T-helper 1 cell (primary cell): ENCODE measurements at places on chromosomes 11 and 22.

GRCh38 chr22:36806835-36807234, 10.0 kb downstream of the PVALB start:
- DNase-seq: no peak

DNA sequence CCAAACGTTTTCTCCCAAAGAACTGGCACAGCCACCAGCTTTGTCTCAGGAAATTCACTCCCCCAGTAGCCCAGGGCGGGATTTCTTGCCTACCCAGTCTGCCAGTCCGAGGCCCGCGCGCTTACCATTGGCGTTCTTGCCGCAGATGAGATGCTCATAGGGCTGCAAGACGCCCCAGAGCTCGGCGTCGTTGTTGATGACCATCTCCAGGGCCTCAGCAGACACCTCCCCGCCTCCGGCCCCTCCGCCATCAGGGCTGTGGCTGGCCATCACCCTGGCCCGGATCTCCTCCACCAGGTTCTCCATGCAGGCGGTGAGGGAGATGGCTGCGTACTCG, 1.3 kb downstream of the ABTB2 start:
- DNase-seq: no peak

- no peak for DNase-seq
Observed at GRCh38 chr11:60868682-60869450, 1.5 kb downstream of the ZP1 start.

DNA sequence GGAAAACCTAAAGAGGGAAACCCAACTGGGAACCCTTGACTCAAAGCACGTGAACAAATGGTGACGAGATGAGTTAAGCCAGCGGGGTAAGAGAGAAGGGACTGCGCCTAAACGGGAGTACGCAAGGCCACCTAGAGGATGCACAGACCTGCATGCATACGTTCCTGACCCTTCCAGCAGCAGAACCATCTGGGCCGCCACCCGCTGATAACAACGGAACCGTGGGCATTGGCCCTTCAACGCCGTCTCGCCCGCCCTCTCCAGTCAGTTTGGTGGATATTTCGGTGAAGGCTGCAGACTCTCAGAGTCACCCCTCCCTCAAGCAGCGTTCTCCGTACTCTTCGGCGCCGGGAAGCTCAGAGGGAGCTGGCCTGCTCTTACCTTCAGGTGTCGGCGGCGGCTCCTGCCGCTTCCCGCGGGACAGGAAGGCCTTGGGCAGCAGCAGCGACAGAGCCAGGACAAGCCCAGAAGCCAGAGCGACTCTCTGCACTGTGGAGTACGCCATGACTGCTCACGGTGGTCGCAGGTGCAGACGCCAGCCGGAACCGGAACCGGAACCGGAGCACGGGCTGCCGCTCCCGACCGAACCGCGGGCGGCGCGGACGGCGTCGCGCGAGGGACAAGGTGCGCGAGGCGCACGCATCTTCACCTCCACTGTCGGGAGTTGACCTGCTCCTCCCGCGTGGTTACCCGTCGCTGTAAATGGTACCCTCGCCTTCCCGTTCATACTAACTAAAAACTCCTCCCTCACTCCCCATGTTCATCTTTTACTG, at the start of gene RIC3:
TSS of gene RIC3 (minus strand) at position 541 of the 773 bp plus-strand sequence. CDS start at position 505, 36 bp downstream.
- no peak for DNase-seq

GRCh38 chr11:114774599-114775361, 96.5 kb downstream of the NXPE2 start:
- DNase-seq: no peak

DNA sequence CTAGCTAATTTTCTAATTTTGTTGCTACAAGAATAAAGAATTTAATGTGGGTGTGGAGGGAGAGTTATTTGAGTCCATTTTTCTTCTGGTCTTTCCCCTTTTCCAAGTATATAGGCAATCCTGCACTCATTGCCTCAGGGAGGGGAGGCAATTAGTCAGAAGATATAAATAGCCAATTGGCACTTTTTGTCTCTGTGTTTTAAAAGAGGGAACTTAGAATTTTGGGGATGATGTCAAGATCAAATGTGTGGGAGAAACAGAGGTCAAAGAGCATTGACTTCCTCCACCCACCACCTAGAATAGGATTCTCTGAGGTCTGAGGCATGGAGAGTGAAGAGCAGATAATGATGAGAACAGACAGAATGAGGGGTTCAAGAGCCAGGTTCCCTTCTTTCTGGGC, 120.3 kb upstream of the ZC3H12C start:
- DNase-seq: no peak

GRCh38 chr11:18775492-18776292, 15.9 kb downstream of the PTPN5 start:
- DNase-seq: no peak

DNA sequence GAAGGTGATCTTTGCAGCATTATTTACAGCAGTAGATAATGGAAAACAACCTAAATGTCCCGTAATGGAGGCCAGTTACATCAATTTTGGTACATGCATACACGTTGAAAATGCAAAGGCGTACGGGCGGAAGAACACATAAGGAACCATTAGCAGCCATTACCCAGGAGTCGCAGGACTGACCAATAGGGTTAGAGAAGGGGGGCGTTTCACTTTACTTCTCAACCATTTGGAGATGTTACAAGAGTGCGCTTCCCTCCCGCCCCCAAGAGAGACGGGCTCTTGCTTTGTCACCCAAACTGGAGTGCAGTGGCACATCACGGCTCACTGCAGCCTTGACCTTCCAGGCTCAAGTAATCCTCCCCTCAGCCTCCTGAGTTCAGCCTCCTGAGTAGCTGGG, 52.8 kb upstream of the SLC35C1 start:
- no peak for DNase-seq

GRCh38 chr11:128596250-128596649, 8.9 kb upstream of the ETS1 start:
- DNase-seq: no peak

DNA sequence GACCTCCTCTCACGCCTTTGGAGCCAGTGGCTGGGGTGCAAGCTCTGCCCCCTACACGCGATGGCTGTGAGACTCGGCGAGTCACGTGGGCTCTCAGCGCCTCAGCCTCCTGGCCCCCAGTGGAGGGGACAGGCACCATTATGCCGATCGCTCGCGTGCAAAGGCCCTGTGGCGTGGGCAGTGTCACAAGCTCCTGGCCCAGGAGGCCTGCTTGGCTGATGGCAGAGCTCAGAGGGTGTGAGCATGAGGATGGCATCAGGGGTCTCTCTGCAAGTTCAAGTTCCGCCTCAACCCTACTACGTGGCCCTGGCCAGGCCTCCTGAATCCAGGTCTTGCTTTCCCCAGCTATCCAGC, 90.8 kb upstream of the KCNQ1OT1 start:
- DNase-seq: no peak

- DNase-seq: no peak
Observed at GRCh38 chr22:44999687-45000086, 10.1 kb downstream of the PHF21B start.

- no peak for DNase-seq
Observed at GRCh38 chr22:44888491-44889254, 121.1 kb downstream of the PHF21B start.

DNA sequence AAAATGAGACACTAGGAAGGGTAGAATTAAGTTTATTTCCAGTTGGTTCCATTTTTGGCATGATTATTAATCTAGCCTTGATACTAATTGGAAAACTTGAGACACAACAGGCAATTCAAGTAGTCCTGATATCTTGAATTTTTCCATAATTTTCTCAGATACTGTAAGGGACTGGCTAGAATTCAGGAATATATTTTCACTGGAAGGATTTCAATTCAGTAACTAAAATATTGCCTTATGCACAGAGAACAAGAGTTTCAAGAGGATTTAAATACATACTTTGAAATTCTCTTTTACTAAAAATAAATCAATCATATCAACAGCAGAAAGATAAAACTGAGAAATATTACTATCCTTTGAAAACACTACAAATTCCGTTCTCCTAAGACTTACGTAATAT, 632.9 kb downstream of the LRRC4C start:
- no peak for DNase-seq

DNA sequence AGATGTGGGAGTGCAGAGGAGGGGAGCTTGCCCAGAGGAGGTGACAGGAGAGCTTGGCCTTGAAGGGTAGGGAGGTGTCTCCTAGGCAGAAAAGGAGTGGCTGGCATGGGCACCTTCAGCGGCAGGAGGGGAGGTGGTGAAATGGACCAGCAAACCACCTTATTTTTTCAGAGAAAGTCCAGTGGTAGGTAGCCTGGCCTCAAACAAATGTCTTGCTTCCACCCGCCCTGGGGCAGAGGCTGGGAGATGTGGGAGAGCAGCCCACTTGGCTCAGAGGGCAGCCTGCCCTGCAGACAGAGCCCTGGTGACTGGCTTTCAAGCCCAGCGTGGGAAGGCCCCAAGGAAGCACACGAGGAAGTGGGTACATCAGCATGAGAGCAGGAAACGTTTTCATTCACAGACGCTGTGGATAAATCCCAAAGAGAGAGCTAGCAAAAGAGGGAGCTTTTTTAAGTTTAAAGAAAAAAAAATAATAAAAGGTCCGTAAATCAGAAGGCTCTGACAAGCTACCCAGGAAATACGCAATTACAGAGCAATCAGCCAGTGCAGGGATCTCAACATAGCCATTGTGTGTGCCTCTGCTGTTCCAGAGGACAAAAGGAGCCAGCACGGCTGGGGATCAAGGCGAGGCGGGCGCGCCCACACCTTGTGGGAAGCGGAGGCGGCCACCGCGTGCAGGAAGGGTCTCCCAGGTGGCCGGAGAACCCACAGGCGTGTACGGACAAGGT, 238.7 kb upstream of the PLET1 start:
- DNase-seq: no peak

- no peak for DNase-seq
Observed at GRCh38 chr11:14376920-14377319, 17.9 kb upstream of the RRAS2 start.

- no peak for DNase-seq
Observed at GRCh38 chr22:29359469-29359868, 28.9 kb downstream of the AP1B1 start.

GRCh38 chr22:23908587-23909205, 14.5 kb downstream of the MIF start:
- DNase-seq: no peak

GRCh38 chr11:90803366-90803765, 580.5 kb upstream of the CHORDC1 start:
- no peak for DNase-seq

GRCh38 chr22:29152045-29152953, 53.4 kb upstream of the EMID1 start:
- no peak for DNase-seq

GRCh38 chr11:125253289-125253688, 88.7 kb downstream of the PKNOX2 start:
- DNase-seq: no peak

DNA sequence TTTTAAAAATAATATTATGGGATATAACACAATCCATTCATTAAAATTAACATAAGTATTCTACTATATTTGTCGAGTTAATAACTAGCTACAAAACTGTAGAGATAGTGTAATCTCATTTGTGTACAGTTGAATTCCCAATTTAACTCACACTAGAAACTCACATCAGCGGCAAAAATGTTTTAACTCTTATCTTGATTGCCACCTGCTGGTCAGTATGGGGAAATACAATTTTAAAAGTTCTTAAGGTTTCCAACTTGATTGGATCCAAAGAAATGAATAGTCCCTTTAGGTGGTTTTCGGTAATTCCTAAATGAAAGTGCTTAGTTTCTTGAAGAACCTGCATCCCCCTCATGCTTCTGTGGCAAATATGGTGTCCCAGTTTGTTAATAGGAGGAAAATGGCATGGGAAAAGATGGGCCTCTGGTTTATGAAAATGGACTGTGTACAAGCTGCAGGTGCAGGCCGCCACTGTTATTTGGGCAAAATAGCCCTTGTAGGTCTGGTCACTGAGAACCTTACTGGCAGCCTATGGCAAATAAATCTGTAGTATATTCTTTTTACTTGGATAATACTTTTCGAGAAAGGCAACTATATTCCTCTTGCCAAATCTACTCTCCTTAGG, 33.7 kb upstream of the SLC17A6 start:
- no peak for DNase-seq

DNA sequence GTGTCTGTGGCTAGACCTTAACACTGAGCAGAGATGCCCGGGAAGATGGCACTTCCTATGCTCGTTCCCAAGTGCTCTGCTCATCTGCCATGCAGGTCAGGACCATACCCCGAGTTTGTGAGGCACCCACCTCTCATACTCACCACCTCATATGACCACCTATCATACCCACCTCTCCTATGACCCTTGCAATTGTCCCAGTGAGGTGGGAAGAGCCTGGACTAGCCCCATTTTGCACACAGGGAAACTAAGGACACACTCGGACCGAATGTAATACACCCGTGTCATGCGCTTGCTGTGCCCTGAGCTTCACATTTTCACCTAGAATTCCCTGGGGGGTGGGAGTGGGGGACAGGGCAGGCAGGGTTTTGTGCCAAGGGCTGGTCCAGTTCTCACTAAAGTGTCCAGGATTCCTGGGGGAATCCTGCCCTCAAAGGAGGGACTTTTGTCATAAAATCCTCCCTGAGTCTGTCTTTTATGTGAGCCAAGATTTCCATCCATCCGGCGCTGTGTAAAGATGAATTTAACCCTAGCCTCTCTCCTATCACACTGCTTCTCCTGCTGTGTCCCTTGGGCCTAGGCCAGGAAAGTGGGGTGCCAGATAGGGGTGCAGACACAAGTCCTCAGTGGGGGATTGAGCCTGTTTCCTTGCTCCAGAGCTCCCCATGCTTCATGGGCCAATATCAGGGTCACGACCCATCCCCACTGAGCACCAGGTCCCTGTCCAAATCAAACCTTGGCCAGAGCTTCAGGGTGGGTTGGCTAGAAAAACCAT, 20.0 kb downstream of the TPBGL start:
- DNase-seq: no peak

DNA sequence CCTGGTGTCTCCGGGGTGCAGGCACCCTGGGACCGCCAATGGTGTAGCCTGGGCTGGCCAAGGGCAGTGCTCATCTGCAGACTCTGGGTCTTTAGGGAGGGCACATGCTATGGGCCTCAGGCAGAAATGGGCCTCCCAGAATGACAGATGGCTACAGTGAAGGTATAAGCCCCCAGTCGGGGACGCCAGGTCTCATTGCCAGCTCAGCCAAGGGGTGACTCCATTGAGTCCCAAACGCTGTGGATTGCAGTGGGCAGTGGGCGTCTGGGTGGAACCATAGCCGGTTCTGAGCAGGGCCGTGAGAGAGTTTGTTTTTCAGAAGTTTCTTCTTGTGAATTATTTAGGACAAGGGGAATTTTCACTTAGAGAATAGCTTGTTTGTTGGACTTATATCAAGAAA, 516.9 kb downstream of the TBC1D22A start:
- no peak for DNase-seq
